ENCODE measurements at places on chromosomes 4 and X.
A peak's percentile ranks its signal among the peaks of the same experiment; 100 is the strongest.

- no peak for DNase-seq
Measured at GRCh38 chr4:67201334-67201733, 344.0 kb downstream of the CENPC start.

- no peak for DNase-seq
Measured at GRCh38 chrX:39335513-39336235, 534.4 kb downstream of the MID1IP1 start.

DNA sequence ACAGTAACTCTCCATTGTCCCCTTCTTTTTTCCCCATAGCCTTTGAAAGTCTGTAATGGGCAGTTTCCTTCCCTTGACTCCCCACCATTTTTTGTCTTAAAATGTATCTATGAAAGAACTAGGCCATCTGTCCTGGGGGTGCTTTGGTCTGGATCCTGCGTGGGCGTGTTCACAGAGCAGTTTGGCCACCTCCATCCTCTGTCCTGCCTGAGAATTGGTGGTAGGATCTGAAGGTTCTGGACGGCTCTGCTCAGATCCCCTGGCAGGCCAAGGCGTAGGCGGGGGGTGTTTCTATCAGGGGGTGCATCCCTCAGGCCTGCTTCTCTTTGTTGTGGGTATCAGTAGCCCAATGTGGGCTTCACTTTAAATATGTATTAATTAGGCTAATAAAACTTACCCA lies 107.1 kb downstream of the FAM193A start:
- no peak for DNase-seq

GRCh38 chr4:94251094-94251493 lies 43.4 kb downstream of the SMARCAD1 start:
- DNase-seq, result no peak

DNA sequence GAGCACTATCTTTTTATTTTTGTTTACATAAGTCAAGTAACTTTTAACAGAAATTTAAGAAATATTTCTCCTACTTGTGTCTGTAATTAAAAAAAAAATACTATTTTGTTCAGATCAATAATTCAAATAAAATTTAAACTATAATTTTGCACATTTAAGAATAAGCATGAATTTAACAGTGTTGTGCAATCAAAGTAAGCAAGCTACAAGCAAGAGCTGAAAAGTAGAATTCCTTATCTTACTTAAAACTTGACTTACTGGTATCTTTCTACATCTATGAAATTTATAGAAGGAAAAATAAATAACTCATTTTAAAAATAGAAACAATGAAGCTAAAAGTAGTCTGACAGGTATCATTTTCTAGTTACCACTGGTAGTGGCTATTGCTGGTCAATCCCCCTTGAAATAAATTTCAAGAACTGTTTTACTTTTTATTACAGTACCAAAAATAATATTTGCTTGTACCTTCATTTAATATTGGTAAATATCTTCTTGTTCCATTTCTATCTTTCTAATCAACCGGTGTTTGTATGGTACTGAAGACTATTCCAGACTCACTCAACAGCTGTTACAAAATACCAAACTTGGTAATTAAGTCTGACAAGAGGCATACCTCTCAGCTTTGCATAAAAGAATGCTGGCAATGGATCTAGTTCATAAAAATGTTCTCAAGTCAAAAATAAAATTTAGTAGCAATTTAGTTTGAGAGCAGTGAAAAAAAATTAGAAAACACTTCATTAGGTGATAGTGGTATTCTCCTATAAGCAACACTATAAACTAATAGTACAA lies 62.2 kb downstream of the NOCT start:
- no peak for DNase-seq

GRCh38 chrX:154791939-154792338 lies 13.3 kb downstream of the MPP1 start:
- no peak for DNase-seq

DNA sequence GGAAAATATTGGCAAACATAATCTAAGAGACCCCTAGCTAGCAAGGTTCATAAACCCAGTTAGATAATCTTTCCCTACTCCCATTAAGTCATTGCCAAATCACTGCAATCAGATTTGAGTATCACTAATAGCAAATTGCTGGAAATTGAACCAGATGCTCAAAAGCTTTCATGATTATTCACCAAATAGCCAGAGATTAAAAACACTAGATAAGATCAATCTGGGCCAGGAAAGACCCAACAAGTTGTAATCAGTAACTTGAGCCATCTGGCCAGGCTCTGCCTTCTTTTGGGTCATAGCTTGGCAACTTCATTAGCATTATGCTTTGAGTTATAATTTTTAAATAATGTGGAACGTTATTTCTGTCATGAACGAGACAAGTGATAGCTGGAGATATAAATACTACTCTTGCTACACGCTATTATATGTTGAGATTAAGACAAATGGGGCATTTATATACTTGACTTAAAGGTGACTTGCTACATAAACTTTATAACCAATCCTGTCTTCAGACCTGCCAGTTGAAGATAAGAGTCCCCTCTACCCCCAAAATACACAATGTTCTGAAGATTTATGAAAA lies 196.6 kb upstream of the EDNRA start:
- no peak for DNase-seq

DNA sequence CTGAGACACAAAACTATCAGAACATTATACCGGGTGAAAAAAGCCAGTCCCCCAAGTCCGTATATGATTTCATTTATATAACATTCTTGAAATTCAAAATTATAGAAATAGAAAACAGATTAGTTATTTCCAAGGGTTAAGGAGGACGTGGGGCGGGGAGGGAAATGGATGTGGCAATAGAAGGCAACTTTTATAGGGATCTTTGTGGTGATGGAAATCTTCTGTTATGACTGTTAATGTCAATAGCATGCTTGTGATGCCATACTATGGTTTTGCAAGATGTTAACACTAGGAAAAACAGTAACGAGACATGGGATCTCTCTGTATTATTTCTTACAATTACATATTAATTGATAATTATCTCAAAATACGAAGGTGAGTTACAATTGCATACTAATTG lies 96.4 kb downstream of the LNX1 start:
- DNase-seq, result no peak

DNA sequence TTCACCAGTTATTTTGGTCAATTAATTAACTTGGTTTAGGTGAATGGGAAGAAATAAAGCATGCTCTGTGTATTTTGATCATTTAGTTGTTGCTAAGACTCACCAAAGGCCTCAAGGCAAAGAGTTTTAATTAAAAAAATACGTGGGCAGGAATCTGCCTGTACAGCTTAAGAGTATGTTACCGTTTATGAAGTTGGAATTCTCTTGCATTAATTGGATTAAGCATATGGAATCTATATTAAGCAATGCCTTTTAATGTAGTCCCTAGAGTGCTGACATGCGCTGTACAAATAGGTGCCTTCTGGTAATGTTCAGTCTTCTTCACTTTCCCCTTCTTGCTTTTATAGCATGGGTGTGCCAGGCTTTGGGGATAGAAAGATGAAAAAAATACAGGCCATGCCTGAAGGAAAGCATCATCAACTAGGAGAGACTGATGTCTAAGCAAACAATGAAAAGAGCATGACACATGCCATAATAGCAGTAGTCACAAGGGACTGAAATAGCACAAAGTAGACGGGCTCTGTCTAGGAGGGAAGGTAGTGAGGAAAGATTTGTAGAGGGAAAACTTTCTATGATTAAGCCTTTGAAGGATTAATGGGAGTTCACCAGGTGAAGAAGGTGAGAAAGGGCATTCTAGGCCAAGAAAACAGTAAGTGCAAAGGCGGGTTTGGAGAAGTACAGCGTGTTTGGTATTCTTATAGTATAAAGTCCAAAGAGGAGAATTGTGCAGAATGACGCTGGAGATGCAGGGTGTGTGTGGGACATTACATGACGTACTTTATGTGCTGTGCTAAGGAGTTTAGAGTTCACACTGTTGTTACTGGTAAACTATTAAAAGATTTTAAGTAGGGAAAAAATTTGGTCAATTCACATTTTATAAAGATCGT lies 226.1 kb upstream of the ANXA3 start:
- no peak for DNase-seq

GRCh38 chrX:114178126-114178525 lies 405.8 kb upstream of the HTR2C start:
- DNase-seq, result no peak

GRCh38 chr4:3303565-3303824 lies 10.7 kb downstream of the RGS12 start:
- no peak for DNase-seq

DNA sequence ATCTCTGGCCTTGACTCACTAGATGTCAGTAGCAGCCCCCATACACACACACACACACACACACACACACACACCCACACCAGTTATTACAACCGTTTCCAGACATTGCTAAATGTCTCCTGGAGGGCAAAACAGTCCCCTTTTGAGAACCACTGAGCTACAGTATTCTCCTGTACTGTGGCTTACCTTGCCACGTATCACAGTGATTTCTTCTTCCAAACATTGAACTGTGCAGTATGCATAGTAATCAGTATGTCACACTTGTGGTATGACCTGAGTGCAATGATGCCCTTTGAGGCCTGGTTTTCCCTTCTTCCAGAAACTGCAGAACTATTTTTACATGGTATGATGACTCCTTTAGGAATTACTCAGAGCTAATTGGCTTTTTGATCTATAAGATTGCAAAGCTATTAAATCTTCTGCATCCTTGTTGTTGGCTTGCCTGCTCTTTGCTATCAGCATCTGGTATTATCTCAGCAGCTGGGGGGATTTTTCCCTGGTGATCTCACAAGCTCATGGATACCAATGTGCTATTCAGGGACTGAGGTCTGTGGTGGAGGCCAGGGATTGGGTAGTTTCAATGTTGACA lies 3.6 kb upstream of the THOC2 start:
- DNase-seq, result peak; percentile 78
